Renal pelvis (tissue), 12 donors: ENCODE measurements at places on chromosomes 5 and 9.

- DNase-seq = no peak
Measured at GRCh38 chr5:143063175-143063970, 293.2 kb downstream of the ARHGAP26 start.

GRCh38 chr5:87898574-87898973 lies 370.1 kb downstream of the TMEM161B start:
- no peak for DNase-seq

DNA sequence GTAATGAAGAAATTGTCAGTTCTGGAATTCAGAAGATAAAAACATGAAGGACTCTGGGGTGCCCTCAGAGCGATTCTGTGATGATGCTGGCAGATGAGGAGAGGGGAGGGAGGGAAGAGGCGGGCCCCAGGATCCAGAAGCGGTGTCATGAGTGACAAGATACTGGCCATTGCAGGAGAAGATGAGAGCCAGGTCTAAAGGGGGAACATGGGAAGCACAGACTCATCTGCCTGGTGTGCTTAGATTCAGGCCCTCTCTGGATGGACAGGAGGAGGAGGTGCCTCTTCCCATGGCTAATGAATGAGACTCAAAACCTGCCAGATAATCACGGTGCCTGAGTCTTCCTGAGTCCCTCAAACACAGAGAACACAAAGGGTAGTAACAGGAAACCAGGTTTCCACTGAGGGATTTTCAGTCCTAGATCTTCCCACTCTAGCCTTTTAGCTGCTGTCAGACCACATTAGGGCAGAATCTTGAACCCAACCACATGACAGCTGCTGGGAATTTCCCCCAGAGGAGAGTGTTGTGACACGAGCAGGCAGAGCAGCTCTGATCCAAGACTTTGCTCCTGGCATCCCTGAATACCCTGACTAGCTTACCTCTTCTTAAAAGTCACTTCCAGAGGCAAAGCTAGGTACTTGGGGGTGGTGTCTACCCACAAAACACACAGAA lies 28.2 kb upstream of the HSPA9 start:
- no peak for DNase-seq

DNA sequence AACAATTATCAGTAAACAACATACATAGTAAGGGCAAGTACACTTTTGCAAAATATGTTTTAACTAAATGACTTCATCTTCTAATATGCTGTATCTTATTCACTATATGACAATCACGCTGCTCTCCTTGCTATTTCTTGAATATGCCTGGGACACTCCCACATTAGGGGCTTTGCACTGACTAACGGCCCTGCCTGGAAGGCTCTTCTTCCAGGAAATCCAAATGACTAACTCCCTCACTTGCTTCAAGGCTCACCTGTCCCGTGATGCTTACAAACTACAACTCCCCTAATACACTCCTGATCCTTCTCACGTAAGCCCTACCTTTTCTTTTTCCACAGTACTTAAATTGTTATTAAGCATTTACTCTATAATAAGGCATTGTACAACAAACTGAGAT lies 10.6 kb downstream of the ERP44 start:
- no peak for DNase-seq

GRCh38 chr5:14767735-14768507 lies 103.4 kb downstream of the OTULIN start:
- no peak for DNase-seq

DNA sequence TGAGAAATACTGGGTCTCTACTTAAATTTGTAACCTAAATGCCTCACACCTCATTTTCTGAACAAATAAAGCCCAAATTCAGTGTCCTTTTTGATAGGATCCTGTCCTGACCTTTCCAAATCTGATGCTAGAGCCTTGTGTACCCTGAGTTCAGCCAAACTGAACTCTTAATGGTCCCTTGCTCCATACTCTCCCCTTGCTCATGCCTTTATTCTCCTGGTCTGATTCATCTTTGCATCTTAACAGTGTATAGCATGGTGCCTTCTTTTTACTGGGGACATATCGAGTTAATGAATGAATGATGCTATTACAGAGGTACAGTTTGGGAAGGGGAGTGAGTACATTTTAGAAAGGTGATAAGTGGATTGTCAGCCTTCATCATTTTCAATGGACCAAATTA lies 9.2 kb downstream of the NSD1 start:
- no peak for DNase-seq
